ENCODE measurements at places on chromosomes 7 and 10.

- no peak for DNase-seq
These were observed 2.0 kb downstream of the WDR91 start for GRCh38 chr7:135209225-135209834.

- no peak for DNase-seq
These were observed 11.2 kb downstream of the RPA3 start for GRCh38 chr7:7707246-7707645.

- no peak for DNase-seq
These were observed 293.2 kb upstream of the SEMA3D start for GRCh38 chr7:85479918-85480643.

DNA sequence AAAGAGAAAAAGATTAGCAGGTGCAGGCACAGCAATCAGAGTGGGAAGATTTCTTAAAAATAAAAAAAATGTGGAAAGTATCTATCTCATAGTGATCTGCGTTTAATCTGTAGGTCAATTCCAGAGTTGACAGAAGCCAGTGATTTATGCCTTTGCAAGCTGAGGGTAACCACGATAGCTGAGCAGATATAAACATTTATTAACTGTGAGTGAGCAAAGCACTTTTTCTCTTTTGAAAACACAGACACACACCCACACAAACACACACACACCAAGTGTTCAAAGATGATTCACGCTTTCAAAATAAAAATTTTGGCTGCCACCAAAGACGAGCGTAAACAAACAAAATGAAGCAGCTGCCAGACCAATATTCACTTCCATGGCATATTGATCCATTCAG, 243.2 kb upstream of the SLC26A5 start:
- no peak for DNase-seq
